ENCODE measurements at places on chromosomes 4 and X.

GRCh38 chr4:64538219-64538618 is 129.0 kb upstream of the TECRL start:
- DNase-seq = no peak

GRCh38 chr4:18582841-18583240 is 561.3 kb upstream of the LCORL start:
- no peak for DNase-seq

- DNase-seq = no peak
Observed at GRCh38 chrX:28585767-28586166, 1.5 kb upstream of the IL1RAPL1 start.

GRCh38 chr4:40301603-40302002 is 33.5 kb upstream of the CHRNA9 start:
- no peak for DNase-seq

DNA sequence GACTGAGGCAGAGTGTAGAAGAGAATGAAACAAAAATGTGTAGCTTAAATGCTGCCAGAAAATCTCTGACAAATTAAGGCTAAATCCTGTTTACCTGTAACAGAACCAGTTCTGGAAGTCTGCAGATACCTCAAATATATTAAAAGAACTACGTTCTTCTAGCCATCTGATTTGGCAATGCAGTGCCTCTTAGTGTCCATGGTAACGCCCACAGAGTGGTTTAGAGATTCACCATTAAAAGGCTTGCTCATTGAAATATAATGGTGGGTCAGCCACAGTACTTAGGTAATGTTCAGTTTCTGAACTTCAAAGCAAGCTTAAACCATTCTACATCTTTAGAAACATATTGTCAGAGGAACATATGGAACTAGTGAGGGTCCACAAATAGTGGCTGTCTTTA is 23.2 kb upstream of the LUZP4 start:
- no peak for DNase-seq

DNA sequence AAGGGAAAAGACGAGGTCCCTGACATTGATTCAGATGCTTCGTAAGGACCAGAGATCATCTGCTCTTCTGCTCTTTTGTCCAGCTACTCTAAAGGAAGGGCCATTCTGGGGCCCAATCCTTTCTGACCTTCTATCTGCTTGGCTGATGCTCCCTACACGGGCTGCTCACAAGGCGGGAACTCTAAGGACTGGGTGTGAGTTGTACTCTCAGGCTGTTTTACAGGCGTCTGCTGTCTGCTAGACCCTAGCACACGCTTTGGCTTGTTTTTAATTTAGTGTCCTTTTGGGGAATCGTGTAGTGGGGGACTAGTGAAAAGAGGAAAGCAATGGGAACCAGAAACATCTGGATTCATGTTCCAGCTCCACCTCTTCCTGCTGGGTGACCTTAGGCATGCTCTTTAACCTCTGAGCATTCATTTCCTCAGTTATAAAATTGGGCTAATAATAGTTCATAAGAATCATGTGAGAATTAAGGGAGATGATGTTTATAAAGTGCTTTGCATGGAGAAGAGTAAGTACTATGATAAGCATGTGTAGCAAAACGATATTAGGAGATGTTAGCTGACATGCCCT is 53.1 kb downstream of the CASP3 start:
- no peak for DNase-seq

GRCh38 chrX:68533656-68534055 is 34.8 kb downstream of the YIPF6 start:
- no peak for DNase-seq

DNA sequence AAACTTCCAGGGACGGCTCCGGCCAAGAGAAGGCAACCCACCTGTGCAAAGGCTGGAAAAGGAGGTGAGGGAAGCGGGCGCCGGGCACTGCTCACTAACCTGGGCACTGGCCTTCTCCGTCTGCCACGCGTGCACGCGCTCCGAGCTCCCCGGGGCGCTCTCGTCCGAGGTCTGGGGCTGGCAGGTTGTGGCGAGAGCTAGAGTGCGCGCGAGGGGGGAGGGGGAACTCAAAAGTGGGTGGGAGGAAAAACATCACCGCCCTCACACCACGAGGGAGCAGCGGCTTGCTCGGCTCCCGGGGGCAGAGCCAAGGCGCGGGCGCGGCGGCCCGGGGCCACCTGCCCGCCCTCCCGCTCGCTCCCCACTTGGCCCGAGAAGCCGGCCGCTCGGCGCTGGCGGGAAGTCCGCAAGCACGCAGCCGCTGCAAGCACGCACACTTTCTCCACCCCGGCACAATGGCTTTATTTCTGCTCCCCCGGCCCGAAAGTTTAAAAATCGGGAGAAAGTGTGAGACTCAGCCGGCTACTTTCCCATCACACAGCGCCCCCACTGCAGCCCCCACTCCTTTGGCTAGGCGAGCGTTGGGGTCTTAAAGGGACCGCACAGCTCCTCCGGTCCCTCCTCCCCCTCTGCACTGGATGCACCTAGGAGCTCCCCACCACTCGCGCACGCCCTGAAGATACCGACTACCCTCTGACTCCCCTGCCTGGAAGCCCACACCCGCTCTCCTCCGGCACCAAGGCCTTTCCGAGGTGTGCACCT is at the start of gene CHRDL1:
Gene CHRDL1 (minus strand): TSS at position 173 of the 762 bp plus-strand sequence. CDS start 3,636 bp downstream, outside the sequence.
- DNase-seq = no peak

Data from AG04449 (cell line).